ENCODE measurements at places on chromosomes 11 and 22.

DNA sequence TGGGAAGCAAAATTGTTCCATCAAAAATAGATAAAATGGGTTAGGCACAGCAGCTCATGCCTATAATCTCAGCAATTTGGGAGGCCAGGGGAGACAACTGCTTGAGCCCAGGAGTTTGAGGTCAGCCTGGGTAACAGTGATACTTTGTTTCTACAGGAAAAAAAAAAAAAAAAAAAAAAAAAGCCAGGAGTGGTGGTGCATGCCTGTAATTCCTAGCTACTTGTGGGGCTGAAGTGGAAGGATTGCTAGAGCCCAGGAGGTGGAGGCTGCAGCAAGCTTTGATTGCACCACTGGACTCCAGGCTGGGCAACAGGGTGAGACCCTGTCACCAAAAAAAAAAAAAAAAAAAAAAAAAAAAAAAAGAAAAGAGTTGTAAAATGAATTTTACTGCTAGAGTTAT is 49.6 kb downstream of the KIF18A start:
- DNase-seq, result peak; percentile 14

DNA sequence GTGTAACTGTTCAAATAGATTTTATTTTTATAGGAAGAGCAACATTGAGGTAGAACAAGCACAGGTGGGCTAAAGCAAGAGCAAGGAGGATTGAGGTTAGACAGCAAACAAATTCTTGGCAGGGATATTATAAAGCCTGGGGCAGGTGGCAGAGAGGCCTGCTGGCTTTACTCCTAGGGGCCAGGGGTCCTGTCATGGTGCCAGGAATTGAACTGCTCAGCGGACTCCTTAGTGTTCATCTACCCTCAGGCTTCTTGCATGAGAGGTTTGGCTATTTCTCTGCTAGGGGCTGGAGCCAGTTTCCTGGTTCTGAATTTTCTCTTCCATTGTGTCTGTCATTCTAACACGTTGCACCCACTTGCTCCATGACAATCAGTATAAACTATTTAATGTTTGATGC is 217.2 kb upstream of the NCAM1 start:
- DNase-seq, result no peak

GRCh38 chr22:23844739-23845202 is 6.0 kb upstream of the DERL3 start:
- DNase-seq, result no peak

DNA sequence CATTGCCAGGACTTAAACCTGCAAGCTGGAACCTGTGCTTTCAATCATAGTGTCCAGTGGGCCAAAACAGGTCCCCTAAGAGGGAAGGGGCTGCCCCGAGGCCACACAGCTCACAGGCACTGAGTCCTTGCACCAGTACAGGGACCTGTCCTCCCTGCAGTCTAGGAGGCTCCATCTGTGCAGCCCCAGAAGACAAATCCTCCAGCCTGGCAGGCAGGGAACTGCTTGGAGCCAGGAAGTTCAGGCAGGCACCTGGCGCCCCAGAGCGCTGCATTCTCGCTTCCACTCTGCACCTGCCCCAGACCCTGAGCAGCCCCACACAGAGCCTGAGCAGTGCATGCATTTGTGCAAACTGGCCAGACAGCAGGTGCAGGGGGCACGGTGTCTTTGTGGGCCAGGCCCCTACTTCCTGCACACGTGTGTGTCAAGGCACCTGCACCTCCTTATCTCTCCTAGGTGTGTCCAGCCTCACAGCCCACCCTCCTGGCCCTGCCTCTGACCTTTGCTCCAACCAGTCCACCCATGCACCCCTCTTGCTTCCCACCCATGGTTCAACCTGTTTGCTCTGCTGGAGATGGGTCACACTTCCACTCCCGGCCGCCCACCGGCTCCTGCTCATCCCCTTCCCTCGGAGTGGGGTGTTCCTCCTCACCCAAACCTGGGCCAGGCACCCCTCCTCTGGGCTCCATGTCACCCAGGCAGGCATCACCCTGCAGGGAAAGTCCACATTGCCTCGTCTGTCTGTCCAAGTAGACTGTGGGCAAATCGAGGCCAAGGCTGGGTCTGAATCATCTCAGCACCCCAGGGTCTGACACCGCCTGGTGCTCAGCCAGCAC is 19.0 kb downstream of the LINC01488 start:
- DNase-seq, result no peak

DNA sequence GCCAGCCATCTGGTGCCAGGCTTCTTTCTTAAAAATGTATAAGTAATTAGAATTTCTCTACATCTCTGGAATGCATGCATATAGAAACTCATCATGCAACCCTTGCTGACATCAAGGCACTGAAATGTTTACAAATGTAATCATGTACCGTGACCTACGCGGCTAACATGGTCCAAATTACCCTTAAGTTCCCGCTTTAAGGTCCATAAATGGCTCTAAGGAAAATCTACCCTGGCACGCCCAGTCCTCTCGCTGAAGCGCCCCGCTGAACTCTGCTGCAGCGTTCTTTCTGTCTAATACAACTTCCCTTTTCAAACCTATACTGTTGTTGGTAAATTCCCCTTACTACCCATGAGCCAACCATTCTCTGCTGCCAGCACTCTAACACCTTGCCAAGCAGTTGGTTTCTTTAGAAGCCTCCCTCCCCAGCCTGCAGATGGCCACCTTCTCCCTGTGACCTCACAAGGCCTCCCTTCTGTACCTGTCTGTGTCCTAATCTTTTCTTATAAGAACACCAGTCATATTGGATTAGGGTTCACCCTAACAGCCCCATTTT is 13.5 kb upstream of the HMOX1 start:
- no peak for DNase-seq

DNA sequence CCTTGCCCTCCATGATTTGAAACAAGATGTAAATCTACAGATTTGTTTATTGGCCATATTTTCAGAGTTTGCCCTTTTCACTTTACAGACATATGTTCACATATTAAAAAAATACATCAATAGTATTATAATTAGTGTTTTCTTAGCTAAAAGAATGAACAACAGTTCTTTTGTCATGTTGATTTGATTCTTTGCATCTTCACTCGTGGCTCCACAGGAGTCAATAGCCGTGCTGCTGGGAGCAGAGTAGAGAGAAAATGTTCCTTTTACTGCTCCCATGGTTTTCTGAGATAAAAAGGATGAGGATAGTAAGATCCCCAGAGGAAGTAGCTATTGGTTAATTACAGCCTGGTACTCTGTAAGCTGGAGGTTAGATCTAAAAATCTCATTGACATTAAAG is 151.2 kb downstream of the PGR start:
- DNase-seq, result no peak

DNA sequence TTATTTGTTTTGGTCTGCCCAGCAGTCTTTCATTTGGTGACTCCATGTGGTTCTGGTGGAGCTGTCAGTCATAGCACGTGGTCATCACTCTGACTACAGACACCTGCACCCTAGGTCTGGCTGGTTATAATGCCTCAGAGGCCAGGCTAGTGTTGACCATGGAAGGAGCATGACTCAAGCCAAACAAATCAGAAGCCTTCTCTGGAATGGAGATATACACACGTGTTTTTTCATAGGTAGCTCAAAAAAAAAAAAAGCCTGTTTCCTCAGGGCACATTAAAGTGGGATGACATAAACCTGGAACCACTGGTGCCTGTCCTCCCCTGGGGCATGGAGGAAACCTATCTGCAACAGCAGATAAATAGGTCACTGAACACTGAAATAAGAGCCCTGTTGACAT is 8.1 kb upstream of the PLAAT3 start:
- no peak for DNase-seq

DNA sequence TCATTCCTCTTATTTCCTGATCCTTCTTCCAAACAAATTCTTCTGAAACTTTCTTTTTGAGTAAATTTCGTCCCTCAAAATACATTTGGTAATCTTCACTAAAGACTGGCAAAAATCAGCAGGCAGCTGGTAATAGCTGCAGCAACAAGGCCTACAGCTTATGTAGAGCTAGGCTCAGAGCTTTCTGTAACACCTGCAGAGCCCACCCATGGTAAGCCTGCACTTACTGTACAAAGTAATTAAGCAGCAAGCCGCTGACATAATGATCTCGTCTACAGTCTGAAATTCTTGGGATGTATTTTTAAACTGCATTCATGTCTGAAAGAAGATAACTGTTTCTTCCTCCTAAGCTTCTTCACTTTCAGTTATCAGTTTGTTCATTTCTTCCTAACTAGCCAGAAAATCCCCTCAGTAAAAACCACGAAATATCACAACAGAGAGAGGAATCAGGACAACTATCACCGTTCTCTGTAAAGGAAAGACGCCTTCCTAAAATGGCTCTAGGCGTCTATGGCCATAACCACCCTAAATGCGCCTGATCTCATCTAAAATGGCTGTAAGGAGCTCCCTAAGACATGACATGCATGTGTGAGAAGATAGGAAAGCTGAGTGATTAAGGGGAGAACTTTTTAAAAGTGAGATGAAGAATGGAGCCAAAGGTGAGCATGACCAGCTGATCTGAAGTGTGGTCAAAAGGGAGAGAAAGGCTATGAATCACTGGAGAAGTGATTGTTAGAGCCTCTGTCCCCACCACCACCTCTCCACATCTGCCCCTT is 56.2 kb downstream of the DENND5A start:
- DNase-seq, result no peak

DNA sequence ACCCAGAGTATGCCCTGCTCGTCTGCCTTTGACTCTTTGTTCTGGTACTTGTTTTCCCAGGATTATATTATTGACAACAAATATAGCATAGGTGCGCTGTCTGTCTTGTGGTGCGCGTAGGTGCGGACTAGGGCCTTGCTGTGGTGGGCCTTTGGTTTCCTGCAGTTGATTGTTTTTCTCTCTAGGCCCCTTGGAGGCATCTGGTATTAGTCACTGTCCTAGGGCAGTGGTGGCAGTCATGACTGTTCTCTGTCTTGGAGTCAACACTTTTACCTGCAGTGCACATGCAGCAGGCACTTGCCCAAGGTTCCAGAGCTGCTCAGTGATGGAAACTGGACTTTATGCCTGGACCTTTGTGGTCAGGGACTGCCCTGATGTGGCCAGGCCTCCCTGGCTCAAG is 18.6 kb downstream of the PPP6R2 start:
- no peak for DNase-seq

- DNase-seq, result peak; percentile 95
Measured at GRCh38 chr11:65498977-65499712, at the start of gene MALAT1. MALAT1 (plus strand) TSS chr11:65499045.

DNA sequence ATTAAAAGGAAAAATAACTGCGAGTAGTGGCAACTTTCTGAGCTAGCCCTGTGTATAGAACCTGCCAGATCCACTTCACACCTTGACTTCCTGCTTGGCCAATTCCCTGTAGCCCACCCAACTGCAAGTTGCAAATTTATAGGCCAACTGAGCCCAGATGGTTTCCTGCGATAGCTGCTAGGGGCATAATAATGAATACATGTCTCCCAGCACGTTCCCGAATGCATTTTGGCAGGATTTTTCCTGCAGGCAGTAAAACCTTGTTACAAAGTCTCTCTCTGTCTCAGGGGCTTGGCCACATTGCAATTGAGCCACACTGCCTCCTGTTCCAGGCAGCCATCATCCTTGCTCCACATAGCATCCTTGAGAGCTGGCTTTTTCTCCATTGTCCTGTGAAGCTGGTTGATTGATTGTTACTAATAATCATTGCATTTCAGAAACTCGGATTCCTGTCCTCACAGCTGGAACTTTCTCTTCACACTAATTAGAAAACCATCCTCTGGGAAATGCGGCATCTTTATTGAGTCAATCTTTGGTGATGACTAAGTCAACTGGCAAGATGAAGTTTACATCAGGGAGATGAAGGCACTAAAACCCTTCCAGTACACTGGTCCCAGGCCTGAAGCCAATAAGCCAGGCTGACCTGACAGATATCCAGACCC is 18.6 kb upstream of the LMO2 start:
- peak; percentile 64 for DNase-seq

DNA sequence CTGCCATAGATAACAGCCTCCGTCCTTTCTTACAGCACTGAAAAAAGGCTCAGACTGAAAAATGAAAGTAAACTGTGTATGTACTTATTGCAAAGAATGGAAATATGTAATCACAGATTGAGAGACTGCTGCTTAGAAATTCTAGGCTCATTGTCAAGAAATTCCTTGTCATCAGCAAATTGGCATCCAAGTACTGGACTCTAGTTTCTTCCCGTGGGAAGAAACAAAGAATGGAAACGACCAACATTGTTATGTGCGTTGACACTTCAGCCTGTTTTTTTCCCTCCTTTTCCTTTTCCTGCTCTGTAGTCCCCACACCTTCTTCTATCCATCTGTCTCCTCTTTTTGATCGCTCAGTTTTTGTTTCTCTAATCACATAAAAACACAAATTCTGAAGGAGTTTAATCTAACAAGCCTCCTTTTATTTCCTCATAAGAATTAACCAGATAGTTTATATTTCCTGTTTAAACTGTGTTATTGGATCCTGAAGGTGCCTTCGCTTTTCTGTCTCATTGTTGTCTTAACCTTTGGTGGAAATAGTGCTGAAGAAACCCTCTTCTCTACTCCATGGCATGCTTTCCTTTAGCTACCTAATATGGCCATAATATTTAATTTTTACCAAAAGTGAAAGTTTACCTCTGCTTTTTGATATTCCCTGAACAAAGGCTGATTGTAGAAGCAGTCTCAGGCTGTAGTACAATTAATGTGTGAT is 20.0 kb upstream of the CASP12 start:
- peak; percentile 52 for DNase-seq

- DNase-seq, result no peak
Measured at GRCh38 chr11:9629064-9629463, 34.8 kb upstream of the SWAP70 start.

- no peak for DNase-seq
Measured at GRCh38 chr11:18790883-18791206, 753 bp downstream of the PTPN5 start.

- no peak for DNase-seq
Measured at GRCh38 chr11:1177771-1178090, 20.0 kb downstream of the MUC5AC start.

DNA sequence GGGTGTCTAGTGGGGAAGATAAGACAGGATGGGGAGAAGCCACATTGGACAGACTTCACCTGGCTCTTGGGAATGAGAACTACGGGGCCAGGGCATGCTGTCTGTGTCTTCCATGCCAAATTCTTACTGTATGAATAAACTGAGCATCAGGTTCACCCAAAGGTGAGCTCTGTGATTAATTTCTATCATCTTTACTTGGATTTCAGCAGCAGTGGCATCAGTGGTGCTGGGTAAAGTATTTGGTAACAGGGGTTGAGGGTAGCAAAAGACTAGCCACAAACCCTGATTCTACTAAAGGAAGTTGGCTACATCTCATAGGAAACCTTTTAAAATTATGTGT is 38.8 kb downstream of the IRAG1 start:
- no peak for DNase-seq
